Hippocampal formation (tissue), 2 donors: ENCODE measurements at places on chromosomes 1 and 21.

DNA sequence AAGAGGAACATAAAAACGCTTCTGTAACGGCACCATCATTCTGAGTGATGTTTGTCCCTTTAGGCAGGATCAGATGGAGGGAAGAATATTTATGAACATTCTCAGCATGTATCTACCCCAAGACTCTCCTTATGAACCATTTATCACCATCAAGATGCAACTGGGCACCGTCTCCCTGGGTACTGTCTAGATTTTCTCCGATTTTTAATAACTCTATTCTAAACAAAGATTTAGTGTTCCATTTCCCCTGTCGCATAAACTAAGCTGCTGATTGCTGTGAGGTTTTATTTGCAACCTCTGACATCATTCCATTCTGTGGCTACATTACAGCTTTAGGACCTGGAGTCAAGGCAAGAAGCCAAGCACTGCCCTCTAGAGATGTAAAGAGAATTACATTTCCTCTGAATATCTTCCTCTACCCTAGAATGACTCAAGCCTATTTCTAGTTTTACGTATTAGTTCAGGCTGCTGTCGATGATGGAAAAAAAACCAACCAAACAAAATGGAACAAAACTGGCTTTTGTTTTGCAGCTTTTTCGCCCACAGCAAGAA lies 130.1 kb upstream of the MAP1LC3C start:
- DNase-seq = no peak

DNA sequence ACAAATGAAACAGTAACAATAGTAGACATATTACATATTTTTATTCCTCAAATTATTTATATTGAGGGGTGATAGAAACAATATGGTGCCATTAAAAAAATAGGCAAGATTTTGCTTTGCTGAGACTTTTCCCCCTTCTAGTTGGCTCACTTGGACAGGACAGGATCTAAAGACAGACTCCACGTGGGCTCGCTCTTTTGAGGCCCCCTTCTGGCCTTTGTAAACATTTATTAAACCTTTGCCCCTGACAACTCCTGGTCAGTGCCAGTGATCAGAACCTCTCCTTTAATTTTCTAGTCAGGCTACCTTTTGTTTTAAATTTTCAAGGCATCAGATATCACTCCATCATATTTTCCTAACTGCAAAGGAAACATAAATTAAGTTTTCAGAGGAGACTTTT lies 49.7 kb upstream of the IFI44L start:
- no peak for DNase-seq

DNA sequence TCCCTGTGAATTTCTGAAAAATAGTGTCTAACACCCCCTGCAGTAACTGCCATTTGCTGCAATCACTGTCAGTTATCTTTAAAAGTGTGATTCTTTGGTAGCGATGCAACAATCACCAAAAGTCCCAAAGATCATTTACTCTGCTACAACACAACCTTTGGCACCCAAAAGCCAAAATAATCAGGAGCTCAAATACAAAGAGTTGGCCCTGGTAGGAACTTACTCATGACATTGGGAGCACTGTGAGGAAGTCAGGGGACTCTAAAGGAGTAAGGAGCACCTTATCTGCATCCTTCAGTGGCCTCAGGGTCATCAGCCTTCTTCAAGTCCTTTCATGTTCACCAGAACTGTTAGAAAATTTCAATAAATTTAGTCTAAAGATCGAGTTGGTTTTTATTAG lies 54.6 kb downstream of the SLC16A1 start:
- no peak for DNase-seq

DNA sequence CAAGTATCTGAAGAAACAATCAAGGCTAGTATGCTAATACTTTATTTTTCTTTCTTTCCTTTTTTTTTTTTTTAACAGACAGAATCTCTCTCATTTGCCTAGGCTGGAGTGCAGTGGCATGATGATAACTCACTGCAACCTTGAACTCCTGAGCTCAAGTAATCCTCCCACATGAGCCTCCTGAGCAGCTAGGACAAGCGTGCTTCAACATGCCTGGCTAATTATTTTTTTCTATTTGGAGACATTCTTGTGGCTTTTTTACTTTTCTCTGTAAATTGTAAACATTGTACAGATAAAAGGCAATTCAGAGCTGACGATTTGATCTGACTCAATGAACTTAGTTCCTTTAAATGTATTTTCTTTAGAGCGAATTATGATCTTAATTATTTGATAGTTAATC lies 41.4 kb downstream of the CCDC18 start:
- no peak for DNase-seq

DNA sequence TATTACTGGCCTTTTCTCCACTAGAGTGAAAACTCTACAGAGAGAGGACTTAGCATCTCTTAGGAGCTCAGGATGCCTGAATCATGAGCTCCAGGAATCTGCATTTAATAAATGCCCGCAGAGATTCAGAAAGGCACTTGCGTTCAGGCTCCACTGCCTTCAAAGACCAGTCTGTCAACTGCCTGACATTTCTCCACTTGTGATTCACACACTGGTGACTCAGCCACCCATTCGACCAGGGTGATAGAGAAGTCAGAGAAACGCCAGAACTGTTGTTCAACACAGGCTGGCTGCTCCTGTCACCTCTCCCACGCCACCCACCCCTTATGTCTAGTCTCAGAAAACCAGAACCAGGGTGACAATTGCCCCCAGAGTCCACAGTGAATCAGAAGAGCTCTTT lies 26.9 kb upstream of the LBR start:
- no peak for DNase-seq
